ENCODE measurements at places on chromosomes 2 and 18.
A peak's percentile ranks its signal among the peaks of the same experiment; 100 is the strongest.

- no peak for DNase-seq
Measured at GRCh38 chr2:68834737-68835376, 36.3 kb downstream of the BMP10 start.

DNA sequence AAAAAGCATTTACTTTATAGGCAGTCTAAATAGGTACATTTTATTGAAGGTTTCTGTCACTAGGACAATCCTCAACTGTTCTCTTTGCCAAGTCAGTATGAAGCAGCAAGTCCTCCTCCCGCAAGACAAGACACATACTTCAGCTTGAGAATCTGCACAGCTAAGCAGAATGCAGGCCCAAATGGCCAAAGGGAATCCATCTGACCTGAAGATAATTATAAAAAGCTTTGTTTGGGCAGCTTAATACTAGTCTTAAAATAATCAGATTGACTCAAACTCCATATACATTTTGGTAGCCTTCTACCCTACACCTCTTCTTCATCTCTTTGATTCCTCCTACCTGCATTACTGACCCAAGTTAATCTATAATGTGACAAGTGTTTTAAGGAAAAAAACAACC, 1.8 kb downstream of the LANCL1 start:
- DNase-seq = no peak

DNA sequence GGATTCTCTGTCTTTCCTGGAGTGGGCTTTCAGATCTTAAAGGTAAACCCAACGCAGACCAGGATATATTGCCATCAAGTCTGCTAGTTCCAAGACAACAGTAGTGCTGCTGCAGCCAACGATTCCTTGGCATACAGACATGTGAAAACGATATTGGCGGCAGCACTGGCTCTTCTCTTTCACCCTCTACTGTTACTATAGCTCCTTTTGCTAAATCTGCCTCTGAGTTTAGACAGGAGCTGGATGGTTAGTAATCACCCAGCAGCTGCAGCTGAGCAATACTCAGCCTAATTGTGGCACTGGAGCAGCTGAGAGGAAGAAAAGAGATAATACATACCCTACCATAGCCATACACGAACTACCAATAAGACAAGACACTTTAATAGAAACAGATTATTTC, 4.0 kb downstream of the YES1 start:
- DNase-seq = no peak

DNA sequence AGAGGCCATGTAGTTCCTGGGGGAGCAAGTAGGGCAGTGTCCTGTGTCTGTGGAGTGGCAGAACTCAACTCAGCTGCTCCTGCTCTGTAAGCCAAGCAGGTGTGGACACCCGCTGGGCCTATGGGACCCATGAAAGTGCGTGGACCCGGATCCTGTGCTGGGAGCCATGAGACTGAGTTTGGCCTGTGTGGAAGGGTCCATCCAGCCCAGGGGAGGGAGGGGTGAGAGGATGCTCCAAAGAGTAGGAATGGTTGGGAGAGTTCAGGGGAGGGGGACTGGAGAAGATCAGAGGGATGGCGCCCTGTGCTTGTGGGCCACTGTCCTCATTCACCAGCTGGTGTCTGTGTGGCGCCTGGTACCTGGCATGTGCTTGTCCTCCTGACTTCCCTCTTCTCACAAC, 226.4 kb upstream of the HS6ST1 start:
- DNase-seq = no peak

DNA sequence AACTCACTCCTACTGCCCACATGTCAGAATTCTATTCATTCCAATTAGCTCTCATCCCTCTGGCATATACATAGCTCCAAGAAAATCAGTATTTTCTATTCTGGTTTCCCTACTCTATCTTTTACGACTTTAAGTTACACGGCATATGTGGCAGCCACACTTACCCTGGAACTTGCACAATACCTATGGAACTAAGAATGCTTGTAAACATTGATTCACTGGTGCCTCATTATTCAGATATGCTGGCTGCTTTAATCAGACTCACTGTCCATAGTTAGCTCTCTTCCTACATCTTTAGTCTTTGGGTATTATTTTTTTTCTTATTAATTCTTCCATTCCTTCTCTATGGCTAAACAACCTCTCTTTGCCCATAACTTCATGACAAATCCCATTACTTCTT, 1519.9 kb upstream of the ACVR2A start:
- no peak for DNase-seq

DNA sequence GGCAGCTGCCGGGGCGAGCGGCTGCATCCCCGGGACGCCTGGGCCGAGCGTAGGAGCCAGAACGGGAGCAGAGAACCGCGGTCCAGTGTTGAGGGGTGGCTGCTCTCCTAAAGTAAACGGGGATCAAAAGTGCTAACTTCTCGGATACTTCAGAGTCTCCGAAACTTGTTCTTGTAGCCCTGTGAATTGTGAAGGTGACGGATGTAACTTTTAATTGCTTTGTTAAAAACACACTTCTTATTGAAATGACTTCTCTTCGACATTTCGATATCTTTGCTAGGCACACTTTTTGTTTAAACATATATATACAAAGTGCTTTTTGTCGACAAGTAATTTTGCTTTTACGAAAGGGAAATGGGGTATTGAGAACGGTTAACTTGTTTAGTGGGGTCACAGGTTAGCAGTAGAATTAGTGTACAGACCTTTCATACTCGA, 540 bp downstream of the ATP9B start:
- no peak for DNase-seq

DNA sequence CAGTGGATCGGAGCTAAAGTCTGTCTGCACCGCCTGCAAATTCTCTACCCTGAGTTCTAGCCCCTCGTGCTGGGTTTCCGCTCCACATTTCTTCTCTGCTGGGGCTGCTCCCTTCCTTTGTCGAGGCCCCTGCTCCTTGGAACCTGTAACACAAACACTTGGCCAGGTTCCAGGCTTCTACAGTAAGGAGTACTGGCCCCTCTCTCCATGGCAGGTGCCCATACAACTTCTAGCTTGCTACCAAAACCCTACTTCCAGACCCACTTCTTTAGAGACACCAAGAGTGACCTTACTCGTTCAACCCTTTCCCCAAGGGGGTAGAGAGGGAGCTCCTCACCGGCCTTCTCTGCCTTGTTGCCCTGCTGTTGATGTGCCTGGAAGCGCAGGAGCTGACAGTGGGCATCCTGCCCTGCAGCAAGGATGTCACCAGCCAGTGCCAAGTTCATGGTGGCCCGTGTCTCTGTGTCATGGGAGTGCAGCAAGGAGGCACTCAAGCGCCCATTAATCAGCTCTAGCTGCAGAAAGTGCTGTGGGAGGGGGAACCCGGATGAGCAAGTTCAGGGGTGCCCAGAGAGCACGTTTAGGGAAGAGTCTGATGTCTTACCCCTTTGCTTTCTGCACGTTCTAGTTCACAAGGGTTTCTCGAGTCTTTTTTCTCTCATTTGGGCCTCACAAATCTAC, 1.1 kb downstream of the PREB start:
- no peak for DNase-seq

DNA sequence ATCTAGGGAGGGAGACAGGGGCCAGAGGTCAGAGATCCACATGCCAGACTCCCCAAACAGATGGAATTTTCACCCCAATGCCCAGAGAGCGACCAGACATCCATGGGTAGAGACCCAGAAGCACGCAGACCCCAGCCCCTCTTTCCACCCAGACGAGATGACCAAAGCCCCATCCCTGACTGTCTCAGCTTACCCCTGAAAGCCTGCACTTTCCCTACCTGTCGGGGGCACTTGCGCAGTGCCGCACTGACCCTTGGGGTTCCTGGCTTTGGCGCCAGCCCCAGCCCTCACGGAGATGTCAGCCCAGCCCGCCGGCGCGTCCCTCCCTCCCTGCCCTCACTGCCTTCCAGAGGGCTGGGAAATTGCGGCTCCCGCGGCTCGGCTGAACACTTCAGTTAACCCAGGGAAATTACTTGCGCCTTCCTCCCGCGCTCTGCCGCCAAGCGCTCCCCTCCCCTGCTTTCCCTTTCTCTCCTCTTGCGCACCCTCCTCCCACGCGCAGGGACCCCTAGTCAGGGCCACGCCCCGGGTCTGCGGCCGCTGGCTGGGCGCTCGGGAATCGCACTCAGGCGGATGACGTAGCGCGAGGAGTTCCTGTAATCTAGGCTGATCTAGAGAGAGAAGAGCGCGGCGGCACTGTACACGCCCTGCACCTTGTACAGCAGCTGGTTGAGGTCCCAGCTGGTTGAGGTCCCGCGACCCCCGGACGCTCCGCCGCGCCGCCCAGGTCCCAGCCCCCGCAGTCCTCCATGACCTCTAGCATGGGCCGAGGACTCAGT, 12.0 kb downstream of the ALPG start:
- no peak for DNase-seq

DNA sequence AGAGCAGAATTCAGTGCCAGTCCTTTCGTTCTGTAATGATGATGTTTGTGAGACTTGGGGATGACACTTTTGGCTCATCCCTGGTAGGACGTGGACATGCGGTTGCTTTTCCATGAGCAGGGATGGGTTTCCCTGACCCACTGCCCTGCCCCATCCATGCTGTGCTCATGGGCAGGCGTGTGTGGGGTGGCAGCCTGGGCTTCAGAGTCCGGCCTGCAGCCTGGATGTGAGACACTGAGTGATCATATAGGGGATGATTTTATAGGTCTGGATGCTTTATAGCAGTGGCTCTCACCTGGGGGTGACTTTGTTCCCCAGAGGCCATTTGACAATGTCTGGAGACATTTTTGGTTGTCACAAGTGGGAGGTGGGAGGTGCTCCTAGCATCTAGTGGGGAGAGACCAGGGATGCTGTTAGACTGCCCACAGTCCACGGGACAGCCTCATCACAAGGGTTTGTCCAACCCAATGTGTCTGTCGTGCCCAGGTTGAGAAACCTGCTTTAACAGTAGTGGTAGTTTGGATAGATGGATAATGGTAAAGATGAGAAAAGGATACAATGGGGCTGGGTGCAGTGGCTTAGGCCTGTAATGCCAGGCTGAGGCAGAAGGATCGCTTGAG, 38.9 kb downstream of the LDLRAD4 start:
- no peak for DNase-seq

DNA sequence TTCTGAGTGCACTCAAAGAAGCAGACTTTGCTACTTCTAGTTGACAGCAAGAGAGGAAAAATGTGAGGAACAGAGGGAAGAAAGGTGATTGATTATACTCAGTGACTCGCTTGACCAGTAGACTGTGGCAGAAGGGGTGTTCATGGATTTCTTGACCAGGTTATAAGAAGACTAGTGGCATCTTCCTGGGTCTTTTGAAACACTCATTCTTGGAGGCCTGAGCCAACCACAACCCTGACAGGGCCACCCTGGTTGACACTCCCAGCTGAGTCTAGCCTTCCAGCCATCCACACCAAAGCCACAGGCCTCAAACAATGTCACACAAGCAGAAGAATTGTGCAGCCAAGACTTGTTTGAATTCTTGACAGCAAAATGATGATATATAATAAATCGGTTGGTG, 366.3 kb downstream of the SS18 start:
- DNase-seq = no peak

- no peak for DNase-seq
Measured at GRCh38 chr2:229270551-229271410, at the start of gene PID1. TSS of gene PID1 (minus strand) at chr2:229271287. CDS start at chr2:229271043, 244 bp downstream.

GRCh38 chr18:35942133-35942532, 30.3 kb upstream of the RMP24 start:
- no peak for DNase-seq

DNA sequence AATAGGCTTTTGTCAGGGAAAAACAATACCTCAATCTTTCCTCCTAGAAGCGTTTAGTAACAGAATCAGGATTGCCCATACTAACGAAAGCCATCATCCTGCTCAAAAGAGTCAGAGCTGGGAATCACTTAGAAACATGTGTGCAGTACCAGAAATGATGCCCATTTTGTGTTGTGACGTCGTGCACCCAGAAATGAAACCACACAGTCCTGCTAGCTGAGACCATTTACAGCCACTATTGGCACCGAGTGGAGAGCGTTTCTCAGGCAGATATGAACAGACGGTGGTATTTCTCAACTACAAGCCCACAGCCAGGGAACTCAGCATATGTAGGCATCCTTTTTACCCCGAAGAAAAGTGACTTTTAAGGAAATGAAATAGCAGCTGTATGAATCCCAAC, 284.3 kb upstream of the LRATD1 start:
- no peak for DNase-seq

DNA sequence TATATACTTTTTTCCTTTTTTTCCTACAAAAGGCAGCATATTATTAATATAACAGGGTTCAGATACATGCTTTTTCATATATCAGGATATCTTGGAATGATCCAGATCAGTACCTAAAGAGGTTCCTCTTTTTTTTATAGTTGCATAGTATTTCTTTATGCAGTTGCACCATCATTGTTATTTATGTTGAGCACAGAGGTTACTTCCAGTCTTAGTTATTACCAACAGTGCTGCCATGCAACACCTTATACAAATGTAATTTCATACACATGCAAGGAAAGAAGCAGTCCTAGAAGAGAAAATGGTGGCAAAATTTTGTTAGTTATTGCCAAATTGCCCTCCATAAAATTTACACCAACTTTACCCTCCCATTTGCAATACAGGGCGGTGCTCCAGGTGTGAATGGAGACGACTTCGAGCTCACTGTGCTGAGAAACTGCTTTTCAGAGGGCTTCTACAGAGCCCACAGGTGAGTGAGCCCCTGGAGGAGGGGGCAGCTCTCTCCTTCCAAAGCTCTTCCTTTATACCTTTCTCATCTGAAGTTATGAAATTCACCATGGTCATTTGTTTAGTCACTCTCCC, 30.0 kb upstream of the KCMF1 start:
- no peak for DNase-seq

- DNase-seq = no peak
Measured at GRCh38 chr18:47285456-47285855, 34.0 kb upstream of the SKOR2 start.

GRCh38 chr2:71545572-71546274, 92.4 kb downstream of the DYSF start:
- DNase-seq = peak; percentile 14

DNA sequence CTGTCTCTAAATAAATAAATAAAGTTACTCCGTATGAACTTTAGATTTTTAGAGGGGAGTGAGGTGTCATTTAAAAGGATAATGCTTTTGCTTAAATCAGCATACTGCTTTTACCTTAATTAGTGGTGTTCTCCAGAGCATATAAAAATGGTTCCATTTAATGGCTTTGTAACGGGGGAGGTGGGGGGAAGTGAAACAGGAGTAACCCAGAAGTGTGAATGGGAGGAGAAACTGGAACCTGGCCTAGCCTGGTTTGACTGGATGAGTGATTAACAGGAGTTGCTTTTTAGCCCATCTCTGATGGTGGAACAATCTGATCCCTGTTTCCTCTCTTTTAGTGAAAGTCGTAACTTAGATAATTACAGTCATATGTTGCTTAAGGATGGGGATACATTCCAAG, 1.6 kb downstream of the CNDP2 start:
- no peak for DNase-seq

DNA sequence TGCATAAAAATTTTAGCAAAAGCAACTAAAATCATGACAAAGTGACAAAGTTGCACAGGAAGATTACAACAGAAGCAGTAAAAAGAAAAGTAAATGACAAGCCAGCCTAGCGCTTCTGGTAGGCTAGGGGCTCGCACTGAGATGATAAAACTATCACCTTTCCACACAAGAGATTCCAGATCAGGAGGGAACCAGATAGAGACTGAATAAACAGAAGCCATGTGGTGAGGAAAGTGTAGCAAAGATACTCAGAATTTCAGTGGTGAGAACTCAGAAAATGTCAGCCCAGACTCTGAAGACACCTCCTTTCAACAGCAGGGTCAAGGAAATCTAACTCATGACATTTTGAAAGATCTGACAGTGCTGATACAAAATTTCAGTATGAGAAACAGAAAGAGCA, 77.4 kb upstream of the DNAJC10 start:
- DNase-seq = no peak

- DNase-seq = no peak
Measured at GRCh38 chr2:151297882-151298281, 8.4 kb upstream of the NMI start.

- DNase-seq = no peak
Measured at GRCh38 chr2:4527416-4527815, 824.0 kb downstream of the DCDC2C start.

Measured in stimulated activated effector memory CD8-positive, alpha-beta T cell treated with anti-CD3 and anti-CD28 coated beads, Interleukin-12 subunit alpha, Interleukin-12 subunit beta, amount 100 ng/mL, for 72 hours (primary cell).